Effector memory CD4-positive, alpha-beta T cell (primary cell): ENCODE measurements at places on chromosomes 4 and X.

DNA sequence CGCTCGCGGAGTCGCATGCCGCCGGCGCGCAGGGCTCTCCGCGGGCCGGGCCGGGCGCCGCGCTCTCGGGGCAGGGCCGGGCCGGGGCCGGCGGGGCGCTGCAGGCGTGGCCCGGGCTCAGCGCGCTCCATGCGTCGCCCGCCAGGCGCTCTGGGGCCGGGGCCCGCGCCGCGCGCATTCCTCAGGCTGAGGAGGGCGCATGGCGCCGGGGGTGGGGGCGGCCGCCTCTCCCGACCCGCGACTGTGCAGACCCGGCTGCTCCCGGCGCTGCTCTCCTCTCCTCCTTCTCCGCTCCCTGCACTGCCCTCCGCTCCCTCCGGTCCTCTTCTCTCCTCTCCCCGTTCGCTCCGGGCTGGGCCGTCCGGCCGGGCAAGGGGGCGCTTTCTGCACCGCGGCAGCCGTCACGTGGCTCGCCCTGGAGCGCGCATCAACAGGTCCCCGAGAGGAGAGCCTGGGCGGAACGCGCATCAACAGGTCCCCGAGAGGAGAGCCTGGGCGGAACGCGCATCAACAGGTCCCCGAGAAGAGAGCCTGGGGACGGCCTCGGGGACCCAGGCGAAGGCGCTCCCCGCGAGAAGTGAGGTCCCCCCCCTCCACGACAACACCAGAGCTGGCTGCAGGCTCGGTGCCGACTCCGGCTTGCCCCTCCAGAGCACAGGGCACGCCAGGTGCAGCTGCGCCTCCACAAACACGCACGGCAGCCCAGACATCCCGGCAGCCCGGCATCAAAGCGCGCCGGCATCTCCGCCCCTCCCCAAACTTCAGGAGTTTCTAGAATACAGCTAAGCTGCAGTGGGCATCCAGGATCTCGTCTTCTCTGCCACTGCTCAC, 12.9 kb downstream of the PPP2R3B start:
- H3K4me3 ChIP-seq, result peak overlapping the region; percentile 37
- H3K27ac ChIP-seq, result no peak overlapping the region
- H3K36me3 ChIP-seq, result no peaks in the 10 kb centered on the region
- no peak for DNase-seq
- H3K27me3 ChIP-seq, result peaks cover 4% of the 10 kb centered on the region
- peaks cover 14% of the 10 kb centered on the region for H3K4me1 ChIP-seq

GRCh38 chr4:1493540-1494287, 87.5 kb upstream of the NKX1-1 start:
- no peak overlapping the region for H3K4me3 ChIP-seq
- no peak for DNase-seq
- H3K27ac ChIP-seq, result no peak overlapping the region
- H3K36me3 ChIP-seq, result no peaks in the 10 kb centered on the region

DNA sequence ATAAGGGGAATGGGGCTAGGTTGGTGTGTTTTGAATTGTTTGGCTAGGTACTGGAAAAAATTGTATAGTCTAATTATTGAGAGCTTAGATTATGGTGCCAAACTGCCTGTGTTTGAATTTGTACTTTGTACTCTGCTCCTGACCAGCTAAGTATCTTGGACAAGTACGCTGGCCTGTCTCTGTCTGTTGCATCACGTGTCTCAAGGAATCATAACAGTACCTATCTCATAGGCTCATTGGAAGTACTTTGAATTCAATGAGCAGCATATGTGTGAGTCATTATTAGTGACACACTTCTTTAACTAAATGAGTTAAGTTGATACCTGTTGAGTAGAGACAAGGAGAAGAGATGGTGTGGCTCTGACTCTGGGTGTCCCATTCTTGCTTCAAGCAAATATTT, 69.5 kb upstream of the MND1 start:
- no peak overlapping the region for H3K27ac ChIP-seq
- no peak overlapping the region for H3K4me3 ChIP-seq
- no peaks in the 10 kb centered on the region for H3K36me3 ChIP-seq
- H3K4me1 ChIP-seq, result no peaks in the 10 kb centered on the region
- no peak for DNase-seq

GRCh38 chr4:25813448-25814106, 49.2 kb downstream of the SEL1L3 start:
- no peaks in the 10 kb centered on the region for H3K4me1 ChIP-seq
- H3K4me3 ChIP-seq, result no peak overlapping the region
- H3K27ac ChIP-seq, result no peak overlapping the region
- H3K27me3 ChIP-seq, result no peaks in the 10 kb centered on the region
- DNase-seq, result no peak

DNA sequence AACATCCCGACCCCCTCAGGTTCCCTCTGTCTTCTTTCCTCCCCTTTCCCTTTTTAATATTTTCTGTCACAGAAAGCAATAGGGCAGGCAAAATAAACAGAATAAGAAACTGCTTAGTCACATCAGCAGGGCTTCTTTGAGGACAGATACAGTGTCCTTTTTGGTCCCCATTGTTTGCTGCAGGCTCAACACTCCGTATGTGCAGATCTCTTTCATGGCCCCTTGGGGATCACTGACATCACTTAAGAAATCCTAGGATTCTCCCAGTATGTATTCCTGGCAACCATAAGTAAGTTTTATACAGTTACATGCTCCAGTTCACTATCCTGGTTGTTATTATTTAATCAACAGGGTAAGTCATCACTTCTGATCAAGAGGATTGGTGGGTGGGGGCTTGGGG, 448.0 kb downstream of the NKX6-1 start:
- H3K36me3 ChIP-seq, result no peaks in the 10 kb centered on the region
- no peaks in the 10 kb centered on the region for H3K27me3 ChIP-seq
- DNase-seq, result no peak
- H3K27ac ChIP-seq, result no peak overlapping the region
- H3K4me3 ChIP-seq, result no peak overlapping the region

DNA sequence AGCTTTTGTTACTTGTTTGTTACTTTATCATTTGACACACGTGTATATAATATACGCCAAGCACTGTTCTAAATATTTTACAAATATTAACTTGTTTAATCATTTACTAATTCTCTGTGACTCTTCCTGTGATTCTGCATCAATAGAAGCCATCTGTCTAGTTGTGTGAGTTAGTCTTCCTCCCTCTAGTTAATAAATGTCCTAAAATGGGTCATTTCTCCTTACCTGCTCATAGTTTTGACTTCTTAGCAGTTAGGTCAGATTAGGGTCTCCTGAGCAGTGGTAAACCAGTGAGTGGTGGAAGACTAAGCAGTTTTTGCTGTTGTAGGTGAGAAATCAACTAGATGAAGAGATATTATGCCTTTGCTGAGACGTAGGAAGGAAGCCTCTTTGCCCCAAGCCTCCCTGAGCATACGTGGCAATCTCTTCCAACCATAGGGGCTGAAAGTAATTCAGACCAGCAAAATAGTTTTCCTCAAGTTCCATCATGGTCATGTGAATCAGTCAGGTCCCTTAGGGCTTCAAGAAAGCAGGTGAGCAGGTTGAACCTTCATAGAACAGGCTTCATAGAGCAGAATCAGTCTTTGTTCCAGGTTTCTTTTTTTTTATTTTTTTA, 38.7 kb upstream of the THOC2 start:
- DNase-seq, result no peak
- no peaks in the 10 kb centered on the region for H3K36me3 ChIP-seq
- no peak overlapping the region for H3K27ac ChIP-seq
- no peaks in the 10 kb centered on the region for H3K4me1 ChIP-seq
- no peaks in the 10 kb centered on the region for H3K27me3 ChIP-seq

- no peak for DNase-seq
- no peaks in the 10 kb centered on the region for H3K36me3 ChIP-seq
- H3K4me3 ChIP-seq, result no peak overlapping the region
- H3K4me1 ChIP-seq, result no peaks in the 10 kb centered on the region
Observed at GRCh38 chr4:186272699-186273391, 6.9 kb downstream of the F11 start.

DNA sequence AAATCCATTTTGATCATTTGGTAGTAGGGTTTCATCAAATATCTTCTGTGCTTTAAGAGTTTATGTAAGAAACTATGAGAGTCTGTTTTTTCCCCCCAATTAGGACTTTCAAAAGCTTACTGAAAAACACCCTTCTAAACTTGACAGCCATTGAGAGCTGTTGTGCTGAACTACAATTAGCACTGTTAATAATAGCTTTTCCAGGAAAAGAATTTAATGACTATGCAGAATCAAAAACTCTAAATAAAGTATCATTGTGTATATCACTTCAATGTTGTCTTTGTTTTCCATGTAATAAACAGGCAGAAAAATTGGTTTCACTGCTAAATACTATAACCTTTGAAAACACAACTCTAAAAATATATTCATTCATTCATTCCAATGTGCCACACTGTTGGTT, 121.4 kb upstream of the PDE5A start:
- no peak overlapping the region for H3K4me3 ChIP-seq
- H3K36me3 ChIP-seq, result no peaks in the 10 kb centered on the region
- no peaks in the 10 kb centered on the region for H3K27me3 ChIP-seq
- H3K27ac ChIP-seq, result no peak overlapping the region
- no peaks in the 10 kb centered on the region for H3K4me1 ChIP-seq

DNA sequence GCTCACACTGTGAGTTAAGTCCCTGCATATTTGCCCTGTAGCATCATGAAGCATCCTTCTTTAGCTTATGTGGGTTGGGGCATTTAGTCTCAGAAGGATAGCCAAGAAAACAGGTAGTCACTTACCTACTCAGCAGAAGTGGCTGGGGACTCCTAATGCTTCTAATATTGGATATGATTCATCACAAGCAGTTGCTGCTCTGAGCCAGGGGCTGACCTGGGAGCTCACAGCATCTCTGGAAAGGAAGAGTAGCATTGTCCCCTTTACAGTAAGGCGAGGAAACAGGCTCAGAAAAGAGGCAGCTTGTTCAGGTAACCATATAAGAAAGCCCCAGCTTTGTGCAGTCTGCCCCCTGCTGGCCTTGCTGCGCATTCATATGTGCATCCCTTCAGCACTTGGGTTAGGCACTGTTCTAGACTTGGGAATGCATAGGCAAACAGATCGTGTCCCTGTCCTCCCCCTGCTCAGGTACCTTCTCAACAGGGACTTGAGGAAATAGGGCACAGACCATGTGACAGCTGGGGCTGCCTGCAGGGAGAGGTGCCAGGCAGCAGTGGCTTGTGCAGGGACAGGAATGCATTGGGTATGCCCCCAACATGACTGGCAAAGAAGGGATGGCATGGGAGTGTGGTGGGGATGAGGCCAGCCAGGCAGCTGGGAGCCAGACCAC, 35.7 kb upstream of the TBC1D14 start:
- no peak overlapping the region for H3K27ac ChIP-seq
- H3K27me3 ChIP-seq, result no peaks in the 10 kb centered on the region
- peak; percentile 56 for DNase-seq
- no peak overlapping the region for H3K4me3 ChIP-seq
- no peaks in the 10 kb centered on the region for H3K4me1 ChIP-seq

DNA sequence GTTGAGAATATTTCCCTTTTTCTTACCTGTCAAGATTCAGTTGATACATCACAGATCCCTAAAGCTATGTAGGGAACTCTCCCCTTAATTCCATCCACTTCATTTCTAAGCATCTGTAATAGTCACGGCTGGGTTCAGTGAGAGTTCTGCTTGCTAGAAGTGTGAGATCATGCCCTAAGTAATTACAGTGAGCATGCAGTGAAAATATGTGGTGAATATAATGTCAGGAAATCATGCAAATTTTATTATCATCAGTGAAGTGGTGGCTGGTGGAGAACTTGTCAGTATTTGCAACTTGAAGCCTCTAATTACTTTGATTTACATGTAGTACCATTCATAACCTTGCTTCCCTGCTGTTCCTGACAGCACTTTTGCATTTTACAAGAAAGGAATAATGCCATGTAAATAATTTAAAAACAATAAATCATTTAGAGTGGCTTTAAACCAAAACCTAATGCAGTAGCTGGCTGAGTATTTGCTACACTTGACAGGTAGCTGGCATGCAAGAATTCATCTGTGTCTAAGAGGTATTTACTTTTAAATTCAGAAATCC, 28.3 kb upstream of the CFAP299 start:
- peaks cover 2% of the 10 kb centered on the region for H3K27me3 ChIP-seq
- no peaks in the 10 kb centered on the region for H3K4me1 ChIP-seq
- H3K4me3 ChIP-seq, result no peak overlapping the region
- DNase-seq, result no peak
- H3K36me3 ChIP-seq, result no peaks in the 10 kb centered on the region

DNA sequence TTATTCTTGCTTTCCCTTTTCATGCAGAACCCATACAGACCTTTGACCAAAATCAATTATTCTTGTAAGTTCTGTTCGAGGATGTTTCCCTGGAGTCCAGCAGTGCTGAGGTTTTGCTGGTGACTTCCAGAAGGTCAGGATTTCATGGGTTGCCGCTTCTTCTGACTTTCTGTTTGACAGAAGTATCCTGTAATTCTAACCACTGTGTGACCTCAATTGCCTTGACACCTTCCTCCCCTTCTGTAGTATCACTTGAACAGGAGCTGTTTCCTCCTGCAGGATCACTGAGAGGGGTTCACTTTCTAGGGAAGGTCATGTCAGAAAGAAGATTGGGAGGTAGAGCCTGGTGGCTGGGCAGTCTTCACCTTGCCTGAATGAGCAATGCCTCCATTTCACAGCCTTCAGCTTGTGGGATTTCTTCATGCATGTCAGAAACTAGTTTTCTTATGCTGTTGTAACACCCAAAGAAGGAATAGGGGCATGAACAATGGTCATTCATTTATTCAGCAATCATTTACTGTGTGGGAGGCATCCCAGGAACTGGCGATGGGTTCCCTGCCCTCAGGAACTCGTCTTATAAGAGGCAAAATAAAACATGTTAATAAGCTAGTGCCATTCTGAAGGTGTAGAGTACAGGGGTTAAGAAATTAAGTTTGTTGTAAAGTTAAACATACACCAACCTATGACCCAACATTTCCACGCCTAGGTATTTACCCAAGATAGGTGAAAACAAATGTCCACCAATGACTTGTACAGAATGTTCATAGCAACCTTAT, 205.9 kb downstream of the SOWAHB start:
- peaks cover 8% of the 10 kb centered on the region for H3K4me1 ChIP-seq
- H3K27me3 ChIP-seq, result peaks cover 16% of the 10 kb centered on the region
- no peak overlapping the region for H3K4me3 ChIP-seq
- no peak overlapping the region for H3K27ac ChIP-seq
- H3K36me3 ChIP-seq, result no peaks in the 10 kb centered on the region

DNA sequence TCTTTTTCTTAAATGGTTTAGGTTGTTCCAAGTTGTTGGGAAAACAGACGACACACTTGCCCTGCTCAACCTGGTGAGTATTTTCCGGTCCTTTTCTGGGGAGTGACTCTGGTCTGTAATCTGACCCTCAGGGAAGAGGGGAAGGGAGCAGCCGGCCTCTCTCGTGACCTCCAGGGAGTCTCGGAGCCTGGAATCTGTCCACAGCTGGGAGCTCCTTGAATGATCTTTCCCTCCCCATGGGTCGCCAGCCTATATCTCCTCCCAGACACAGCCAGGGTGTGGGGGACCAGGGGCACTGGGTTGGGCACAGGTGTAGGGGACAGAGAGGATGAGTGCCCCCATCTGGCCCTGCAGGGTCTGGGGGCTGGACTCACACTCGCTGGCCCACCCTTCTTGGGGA, 18.9 kb downstream of the TMEM175 start:
- no peak overlapping the region for H3K27ac ChIP-seq
- H3K4me3 ChIP-seq, result no peak overlapping the region
- no peak for DNase-seq

- H3K4me3 ChIP-seq, result no peak overlapping the region
- no peaks in the 10 kb centered on the region for H3K27me3 ChIP-seq
- DNase-seq, result no peak
- no peak overlapping the region for H3K27ac ChIP-seq
- no peaks in the 10 kb centered on the region for H3K36me3 ChIP-seq
Observed at GRCh38 chr4:20194123-20195013, 57.3 kb upstream of the SLIT2 start.

GRCh38 chr4:55008166-55009056, 117.0 kb downstream of the KDR start:
- no peak overlapping the region for H3K4me3 ChIP-seq
- no peak for DNase-seq
- H3K4me1 ChIP-seq, result no peaks in the 10 kb centered on the region
- no peaks in the 10 kb centered on the region for H3K27me3 ChIP-seq
- H3K36me3 ChIP-seq, result no peaks in the 10 kb centered on the region
- H3K27ac ChIP-seq, result no peak overlapping the region
